ENCODE measurements at places on chromosomes 13 and 19.

GRCh38 chr13:78608252-78608687, 4.9 kb upstream of the POU4F1 start:
- no peak for DNase-seq

- no peak for DNase-seq
Measured at GRCh38 chr13:114020750-114021463, 47.0 kb upstream of the C13orf46 start.

DNA sequence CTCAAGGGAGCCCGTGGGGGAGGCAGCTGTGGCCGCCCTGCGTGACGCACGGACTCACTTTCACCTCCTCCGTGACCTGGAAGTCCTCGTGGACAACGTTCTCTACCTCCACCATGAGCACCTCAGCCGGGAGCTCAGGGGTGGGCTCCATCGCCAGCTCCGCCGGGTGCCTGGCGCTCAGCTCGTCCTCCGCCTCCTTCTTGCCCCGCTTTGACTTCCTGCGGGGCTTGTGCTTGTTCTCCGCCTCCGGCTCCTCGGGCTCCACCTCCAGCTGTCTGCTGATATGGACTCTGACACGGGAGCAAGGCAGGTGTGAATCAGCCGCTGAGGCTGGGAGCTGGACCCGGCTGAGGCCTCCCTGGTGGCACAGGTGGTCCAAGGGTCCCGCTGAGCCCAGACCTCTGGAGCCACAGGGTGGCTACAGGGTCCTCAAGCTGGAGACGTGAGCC, 8.2 kb downstream of the LONP1 start:
- no peak for DNase-seq

DNA sequence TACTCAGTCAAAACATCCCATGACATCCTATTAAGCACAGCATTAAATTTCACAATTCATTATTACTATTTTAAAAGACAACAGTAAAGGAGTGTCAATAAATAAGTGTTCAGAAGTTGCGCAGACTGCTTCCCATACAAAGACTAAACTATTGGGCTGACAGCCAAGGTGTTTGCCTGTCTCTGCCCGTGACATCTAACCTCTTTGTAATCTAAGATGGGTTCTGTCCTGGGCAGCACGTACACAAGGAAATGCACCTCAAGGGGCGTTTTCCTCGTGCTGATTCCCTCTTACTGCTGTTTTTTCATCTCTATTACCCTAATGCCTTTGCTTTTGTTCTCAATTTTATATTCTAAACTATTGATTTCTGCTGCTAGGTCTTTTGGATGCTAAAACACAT, 216.3 kb downstream of the NHLRC3 start:
- DNase-seq, result no peak

DNA sequence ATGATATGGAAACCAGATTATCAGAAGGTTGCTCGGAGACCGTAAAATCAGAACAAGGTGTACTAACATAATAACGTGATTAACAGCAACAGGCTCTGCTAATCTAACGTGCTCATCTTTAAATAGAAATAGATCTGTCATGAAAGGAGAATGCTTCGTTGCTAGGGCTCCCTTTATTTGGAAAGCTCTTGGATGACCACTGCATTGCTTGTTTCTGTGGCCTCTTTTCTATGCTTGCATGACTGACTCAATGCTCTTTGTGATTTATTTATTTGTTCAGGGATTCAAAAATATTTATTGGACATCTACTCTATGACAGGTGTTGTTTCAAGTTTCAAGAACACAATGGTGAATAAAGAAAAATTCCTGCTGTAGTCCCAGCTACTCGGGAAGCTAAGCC, 22.3 kb upstream of the ZDHHC20 start:
- no peak for DNase-seq

GRCh38 chr13:97875911-97876310, 77.6 kb upstream of the IPO5 start:
- DNase-seq, result no peak

DNA sequence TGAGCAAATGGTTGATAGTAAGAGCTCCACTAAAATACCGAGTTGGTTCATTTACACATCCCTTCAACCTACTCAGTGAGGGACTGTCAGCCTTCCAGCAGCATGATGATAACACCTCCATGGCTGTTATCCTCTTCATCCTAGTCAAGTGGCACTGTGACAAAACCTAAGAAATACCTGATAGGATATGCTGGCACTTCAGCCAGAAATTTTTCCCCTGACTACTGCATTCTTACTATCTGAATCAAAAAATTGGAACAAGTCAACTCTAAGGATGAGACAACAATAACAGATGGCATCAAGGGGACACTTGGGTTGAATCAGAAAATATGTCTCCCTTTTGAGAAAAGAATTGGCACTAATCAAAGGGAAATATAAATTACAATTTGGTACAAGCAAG, 193.9 kb downstream of the KCTD12 start:
- DNase-seq, result no peak

DNA sequence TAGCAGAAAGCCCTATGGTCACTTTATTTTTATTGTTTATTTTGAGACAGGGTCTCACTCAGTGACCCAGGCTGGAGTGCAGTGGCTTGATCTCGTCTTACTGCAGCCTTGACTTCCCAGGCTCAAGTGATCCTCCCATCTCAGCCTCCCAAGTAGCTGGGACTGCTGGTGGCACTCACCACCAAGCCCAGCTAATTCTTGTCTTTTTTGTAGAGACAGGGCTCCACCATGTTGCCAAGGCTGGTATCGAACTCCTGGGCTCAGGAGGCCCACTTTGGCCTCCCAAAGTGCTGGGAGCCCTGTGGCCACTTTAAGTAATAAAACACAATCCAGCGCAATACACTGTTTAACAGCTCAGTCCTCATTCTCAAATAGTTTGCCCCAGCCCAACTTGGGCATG, 69.3 kb downstream of the NUFIP1 start:
- DNase-seq, result no peak

DNA sequence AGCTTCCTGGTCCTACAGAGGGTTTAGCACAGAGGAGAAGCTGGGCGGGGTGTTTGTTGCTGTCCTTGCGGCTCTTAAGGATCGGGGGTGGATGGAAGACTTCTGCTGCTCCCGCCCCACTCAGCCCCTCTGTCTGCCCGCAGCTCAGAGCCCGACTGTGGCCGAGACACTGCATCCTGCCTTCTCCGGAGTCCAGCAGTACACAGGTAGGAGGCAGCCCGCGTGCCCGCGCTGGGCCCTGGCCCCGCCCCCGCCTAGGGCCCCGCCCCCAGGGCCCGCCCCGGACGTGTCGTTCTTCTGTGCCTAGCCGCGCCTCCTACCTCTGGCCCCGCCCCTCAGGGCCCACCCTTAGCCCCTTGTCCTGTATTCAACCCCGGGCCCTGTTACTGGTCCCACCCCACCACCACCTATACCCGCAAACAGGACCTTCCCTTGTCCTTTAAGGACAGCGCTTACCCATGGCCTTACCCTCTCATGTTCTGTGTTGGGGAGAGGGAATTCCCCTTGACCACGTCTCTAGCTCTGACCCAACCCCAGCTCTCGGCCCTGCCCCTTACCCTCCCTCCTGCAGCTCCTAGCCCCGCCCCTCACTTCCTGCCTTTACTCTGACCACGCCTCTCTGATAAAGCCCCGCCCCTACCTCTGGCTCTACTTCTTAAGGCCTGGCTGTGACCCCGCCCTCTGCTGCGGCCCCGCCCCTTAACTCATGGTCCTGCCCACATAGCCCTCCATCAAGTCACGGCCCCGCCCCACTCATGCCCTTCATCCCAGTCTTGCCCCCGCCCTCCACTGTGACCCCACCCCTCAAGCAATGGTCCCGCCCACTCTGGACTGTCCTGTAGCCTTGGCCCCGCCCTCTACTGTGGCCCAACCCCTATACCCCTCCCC, 60.5 kb downstream of the CELF5 start:
- DNase-seq, result no peak

DNA sequence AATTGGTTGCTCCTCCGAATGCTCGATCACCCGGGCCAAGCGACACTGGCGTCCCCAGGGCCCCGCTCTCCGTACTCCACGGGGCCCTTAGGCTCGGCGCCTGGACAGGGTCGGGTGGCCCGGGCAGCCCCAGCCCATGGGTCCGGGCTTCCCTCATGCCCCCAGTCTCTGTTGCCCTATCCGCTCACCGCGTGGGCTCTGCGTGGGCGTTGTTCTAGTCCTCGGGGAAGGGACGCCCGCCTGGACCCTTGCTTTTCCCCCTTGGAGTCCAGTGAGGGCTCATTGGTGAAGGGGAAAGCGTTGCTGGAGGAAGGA, 1.3 kb downstream of the TDRD12 start:
- no peak for DNase-seq

GRCh38 chr13:61144301-61144700, 271.3 kb downstream of the PCDH20 start:
- DNase-seq, result no peak

- DNase-seq, result no peak
Measured at GRCh38 chr13:95568131-95568530, 15.6 kb downstream of the CLDN10 start.

DNA sequence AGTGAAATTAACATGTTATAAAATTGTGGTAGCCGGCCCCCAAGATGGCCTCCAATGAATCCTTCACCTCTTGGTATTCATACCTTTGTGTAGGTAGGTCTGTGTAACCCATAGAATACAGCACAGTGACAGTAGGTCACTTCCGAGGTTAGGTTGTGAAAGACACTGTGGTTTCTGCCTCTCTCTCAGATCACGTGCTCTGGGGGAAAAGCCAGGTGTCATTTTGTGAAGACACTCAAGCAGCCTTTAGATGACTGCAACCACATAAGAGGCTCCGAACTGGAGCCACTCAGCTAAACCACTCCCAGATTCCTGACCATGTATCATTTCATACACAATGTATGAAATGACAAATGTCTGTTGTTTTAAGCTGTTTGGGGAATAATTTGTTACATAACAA, 9.8 kb upstream of the USPL1 start:
- DNase-seq, result no peak

- DNase-seq, result no peak
Measured at GRCh38 chr19:29293736-29294342, 80.9 kb upstream of the UQCRFS1 start.

DNA sequence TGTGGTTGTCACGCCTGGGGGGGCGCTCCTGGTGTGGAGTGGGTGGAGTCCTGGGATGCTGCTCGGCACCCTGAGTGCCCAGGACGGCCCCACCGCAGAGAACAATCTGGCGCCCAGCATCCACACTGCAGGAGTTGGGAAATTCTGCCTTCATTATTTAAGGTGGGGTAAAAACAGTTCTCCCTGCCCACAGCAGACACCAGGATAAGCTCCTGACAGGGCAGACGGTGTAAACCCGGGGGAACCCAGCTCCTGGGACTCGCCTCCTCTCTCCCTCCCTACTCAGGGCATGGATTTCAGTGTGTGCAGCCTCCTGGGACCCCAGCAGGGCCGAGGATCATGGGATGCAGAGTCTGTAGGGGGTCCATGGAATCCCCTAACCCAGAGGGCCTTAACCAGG, 7.7 kb upstream of the WDR18 start:
- DNase-seq, result no peak

Measured in amygdala (tissue), 56 donors.